ENCODE measurements at places on chromosomes 11 and 22. TPM values are rescaled to one million over a fixed set of nuclear protein-coding genes. Genes with fewer than 3 reads are reported as not detected.

DNA sequence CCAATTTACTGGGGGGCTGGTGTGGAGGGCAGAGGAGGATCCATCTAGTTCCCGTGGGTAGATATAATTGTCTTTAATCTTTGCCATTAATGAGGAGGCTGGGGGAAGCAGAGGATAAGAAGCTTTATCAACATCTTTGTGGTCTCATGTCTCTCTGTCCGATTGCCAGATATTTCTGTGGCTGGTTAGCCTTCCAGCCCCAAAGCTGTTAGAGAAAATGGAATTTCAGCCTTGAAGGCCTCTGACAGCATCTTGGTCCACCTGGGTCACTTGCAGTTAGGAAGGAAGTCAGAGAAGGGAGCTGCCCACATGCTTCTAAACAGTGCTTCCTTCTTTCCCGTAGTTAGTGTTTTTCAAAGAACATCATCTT, 56.9 kb downstream of the ABTB2 start:
- no peak for DNase-seq

- DNase-seq = peak; percentile 90
Observed at GRCh38 chr22:50568626-50569025, 5.9 kb upstream of the SYCE3 start.

- DNase-seq = no peak
Observed at GRCh38 chr11:117662255-117662654, 134.8 kb downstream of the DSCAML1 start.

The LUZP2 gene
- total RNA-seq = not detected

The CDCA5 gene
- 1.4 TPM for total RNA-seq
